ENCODE measurements at places on chromosomes 3 and 15. TPM values are rescaled to one million over a fixed set of nuclear protein-coding genes. Genes with fewer than 3 reads are reported as not detected.

PCSK6 gene
- 6.7 TPM for total RNA-seq

GOLGA6D gene
- total RNA-seq = not detected

CCDC13 gene
- not detected for total RNA-seq

MEGF11 gene
- total RNA-seq = not detected

HHLA2 gene
- total RNA-seq = not detected

C2CD4A gene
- 0.44 TPM for total RNA-seq

NAA50 gene
- total RNA-seq = 120 TPM

- ATAC-seq = no peak
These were observed 4.9 kb upstream of the TBC1D5 start for GRCh38 chr3:17747174-17747889.

DNA sequence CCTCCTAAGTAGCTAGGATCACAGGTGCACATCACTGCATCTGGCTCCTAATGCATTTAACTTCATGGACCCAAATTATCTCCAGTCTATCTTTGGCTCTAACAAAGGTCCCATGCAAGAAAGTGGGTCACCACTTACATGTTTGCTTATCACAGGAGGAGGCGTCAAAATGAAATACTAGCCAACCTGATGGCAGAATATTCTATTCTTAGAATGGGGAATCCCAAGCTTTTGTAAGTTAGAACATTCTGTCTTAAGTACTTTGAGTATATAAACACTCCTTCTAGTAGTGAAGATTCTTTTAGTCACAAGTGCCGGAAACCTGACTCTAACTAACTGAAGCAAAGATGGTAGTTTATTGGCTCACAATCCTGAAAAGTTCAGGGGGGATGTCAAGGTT lies 72.0 kb upstream of the ADAMTS9 start:
- no peak for ATAC-seq

- no peak for ATAC-seq
These were observed 424.9 kb upstream of the ZNF385D start for GRCh38 chr3:22175947-22176346.

- no peak for ATAC-seq
These were observed 413.5 kb downstream of the MECOM start for GRCh38 chr3:169250000-169250399.

DNA sequence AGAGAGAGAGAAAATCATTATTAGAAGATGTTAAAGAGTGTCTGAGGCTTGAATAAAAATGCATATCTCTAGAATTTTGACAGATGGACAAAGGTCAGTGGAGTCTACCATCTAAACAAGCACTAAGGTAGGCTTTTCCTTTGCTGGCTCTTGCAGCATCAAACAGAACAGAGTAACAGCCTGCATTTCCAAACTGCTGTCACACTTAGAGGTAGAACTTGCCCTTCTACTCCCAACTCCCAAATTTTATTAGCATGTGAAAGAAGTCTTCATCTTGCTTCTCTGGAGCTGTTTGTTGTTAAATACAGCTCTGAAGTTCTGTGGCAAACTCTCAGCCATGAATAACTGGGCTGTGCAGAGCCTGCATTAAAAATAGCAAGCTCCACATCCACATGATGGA lies 4.1 kb upstream of the MB21D2 start:
- ATAC-seq = no peak

- peak; percentile 12 for ATAC-seq
These were observed 421 bp downstream of the KLHL18 start for GRCh38 chr3:47283193-47283537.

GRCh38 chr15:54082836-54083492 lies 104.7 kb downstream of the UNC13C start:
- ATAC-seq = no peak

DNA sequence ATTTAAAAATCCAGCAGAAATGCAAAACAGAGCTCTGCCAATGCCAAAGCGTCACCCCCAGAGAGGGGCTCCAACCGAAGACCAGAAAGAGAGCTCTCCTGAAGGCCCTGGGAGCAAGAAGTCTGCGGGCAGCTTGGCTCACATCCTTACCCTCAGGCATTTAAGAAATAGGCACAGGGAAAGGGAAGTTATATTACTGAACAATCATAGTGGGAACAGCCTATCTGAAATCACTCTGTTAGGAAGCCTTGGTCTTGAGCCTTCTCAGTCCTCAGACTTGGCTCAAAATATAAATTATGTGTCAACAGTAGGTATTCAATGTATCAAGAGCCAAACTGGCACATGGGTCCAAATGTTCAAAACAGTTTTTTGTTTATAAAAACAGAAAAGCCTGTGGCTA lies 10.3 kb upstream of the PPARG start:
- no peak for ATAC-seq

All from esophagus mucosa (tissue), 1 donor.